ENCODE measurements at places on chromosomes 4 and X. TPM values are rescaled to one million over a fixed set of nuclear protein-coding genes. Genes with fewer than 3 reads are reported as not detected.

DNA sequence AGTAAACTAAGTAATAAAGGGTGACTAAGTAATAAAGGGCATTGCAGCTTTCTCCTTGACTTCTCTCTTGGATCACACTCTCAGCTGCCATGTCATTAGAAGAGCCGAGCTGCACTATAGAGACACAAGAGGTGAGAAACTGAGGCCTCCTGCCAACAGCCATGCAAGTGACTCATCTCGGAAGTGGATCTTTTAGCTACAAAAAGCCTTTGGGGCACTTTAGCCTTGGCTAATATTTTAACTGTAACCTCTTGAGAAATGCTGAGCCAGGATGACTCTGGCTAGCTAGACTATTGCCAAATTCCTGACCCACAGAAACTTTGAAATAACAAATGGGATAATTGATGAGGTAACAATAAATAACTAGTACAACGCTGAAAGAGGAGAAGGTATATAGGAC, 1.5 kb upstream of the NEIL3 start:
- peak; percentile 93 for DNase-seq

DNA sequence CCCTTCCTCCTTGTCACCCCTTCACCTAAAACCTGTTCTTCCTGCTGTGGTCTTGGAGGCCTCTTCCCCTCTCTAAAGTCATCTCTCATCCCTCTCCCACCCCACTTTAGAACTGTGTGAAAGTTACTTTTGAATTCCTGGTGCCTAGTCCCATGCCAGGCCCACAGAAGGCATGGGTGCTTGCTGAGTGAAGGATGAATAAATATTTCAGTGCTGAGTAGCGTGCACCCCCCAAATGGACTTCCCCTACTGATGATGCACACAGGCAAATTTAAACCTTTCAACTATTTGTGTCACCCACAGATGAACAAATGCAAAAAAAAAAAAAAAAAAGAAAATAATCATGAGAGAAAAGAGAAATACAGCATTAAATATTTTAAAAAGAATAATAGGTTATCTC, 19.8 kb downstream of the PSMD10 start:
- no peak for DNase-seq

GRCh38 chrX:129957241-129958082, 25.0 kb upstream of the BCORL1 start:
- no peak for DNase-seq

DNA sequence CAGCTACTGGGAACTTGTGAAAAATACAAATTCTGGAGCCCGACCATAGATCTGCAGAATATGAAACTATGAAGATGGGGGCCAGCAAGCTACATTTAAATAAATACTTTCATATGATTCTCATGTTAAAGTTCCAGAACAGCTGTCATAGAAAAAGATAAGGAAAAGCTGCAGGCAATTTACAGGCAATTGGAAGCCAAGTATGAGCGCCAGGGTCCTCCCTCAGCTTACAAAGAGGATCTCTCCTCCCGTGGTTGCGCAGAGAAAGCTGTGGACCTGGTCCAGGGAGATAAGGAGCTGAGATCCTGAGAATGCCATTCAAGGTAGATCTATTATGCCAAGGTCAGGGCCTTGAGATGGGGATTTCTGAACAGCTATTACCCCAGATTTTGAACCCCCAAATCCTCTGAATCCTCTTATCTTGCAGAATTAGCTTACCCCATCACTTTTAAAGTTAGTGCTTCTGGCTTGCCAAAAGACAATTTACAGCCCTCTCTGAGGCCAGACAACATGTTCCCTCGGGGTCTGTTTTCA, 25.6 kb upstream of the FRAS1 start:
- DNase-seq: no peak

The PRRG3 gene
- total RNA-seq: not detected

The GATB gene
- 17.2 TPM for total RNA-seq
